ENCODE measurements at places on chromosomes 13 and 19.

DNA sequence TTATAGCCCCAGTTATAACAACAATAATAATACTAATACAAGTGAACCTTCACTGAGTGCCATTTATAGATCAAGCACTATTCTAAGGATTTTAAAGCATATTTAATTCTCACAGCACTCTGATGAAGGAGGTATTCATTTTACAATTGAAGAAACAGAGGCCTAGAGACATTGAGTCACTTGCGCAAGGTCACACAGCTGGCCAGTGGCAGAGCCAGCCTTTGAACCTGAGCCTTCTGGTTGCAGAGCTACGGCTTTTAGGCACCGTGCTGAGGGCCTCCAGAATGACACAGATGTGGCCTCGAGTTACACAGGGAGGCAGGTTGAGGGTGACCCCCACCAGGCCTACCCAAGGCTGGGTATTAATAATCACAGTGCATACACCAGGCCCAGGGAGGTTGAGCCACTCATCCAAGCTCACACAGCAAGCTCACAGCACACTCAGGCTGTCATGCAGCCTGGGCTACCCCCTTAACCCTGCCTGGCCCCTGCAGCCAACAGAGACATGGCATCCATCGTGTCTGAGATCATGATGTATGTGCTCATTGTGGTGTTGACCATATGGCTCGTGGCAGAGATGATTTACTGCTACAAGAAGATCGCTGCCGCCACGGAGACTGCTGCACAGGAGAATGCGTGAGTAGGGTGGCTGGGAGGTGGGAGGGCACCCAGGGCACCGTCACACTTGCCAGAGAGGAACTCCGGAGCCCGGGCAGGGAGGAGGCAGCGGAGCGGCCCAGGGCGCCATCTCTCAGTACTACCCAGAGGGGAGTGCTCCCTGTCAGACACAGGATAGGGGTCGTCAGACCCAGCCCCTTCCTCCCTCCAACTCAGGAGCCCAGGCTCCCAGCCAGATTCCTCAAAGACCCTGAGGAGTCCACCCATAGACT, 2.7 kb upstream of the HPN start:
- DNase-seq = no peak

DNA sequence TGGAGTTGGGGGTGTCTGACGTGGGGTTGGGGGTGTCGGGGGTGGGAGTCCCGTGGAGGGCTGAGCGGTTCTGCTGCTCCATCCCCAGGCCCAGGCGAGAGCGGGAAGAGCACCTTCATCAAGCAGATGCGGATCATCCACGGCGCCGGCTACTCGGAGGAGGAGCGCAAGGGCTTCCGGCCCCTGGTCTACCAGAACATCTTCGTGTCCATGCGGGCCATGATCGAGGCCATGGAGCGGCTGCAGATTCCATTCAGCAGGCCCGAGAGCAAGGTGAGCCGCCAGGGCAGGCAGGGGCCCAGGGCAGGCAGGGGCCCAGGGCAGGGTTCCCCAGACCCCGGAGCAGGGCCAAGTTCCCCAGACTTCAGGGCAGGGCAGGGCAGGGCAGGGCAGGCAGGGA, 12.7 kb downstream of the GNA15 start:
- DNase-seq = no peak

GRCh38 chr19:33287927-33288326, 14.4 kb downstream of the CEBPA start:
- no peak for DNase-seq

DNA sequence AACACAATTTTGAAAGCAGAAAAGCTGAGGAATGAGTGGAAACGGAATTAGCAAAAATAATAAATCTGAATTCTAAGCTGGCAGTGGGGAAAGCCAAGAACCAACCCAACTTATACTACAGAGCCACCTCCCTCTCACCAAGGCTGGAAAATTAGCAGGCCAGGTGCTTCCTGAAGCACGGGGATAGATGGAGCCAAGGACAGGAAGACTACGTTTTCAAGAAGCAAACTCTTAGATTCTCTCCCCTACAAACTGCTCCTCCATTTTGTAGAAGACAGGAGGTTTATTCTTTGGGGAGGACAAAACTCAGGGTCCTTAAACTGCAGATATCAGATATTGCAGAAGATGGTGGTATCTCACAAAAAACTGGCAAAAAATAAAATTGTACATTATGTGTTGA, 8.8 kb downstream of the CCDC70 start:
- DNase-seq = no peak

GRCh38 chr13:19967621-19968020, 9.1 kb downstream of the ZMYM2 start:
- no peak for DNase-seq

- no peak for DNase-seq
Measured at GRCh38 chr13:20521364-20522115, 4.1 kb downstream of the CRYL1 start.

GRCh38 chr13:76882431-76882830, 3.8 kb downstream of the KCTD12 start:
- no peak for DNase-seq

- DNase-seq = no peak
Measured at GRCh38 chr19:53905787-53906186, 3.3 kb upstream of the CACNG7 start.

- no peak for DNase-seq
Measured at GRCh38 chr13:97660594-97661260, 226.8 kb downstream of the RAP2A start.

DNA sequence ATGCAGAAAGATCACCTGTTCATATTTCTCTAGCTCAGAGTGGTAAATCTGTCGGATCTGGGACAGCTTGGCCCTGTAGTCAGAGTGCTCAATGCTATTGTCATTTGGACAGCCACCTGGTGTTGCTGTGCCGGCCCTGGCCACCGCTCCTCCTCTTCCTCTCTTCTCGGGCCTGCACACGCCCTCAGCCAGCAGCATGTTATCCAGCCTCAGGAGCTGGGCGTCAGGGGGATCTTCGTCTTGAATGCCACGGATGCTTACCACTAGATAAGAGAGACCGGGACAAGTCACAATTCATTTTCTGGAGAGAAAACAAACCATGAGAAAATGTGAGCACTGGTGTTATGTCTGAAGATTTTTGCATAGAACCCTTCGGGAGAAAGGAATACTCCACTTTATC, 32.5 kb downstream of the CILP2 start:
- no peak for DNase-seq

DNA sequence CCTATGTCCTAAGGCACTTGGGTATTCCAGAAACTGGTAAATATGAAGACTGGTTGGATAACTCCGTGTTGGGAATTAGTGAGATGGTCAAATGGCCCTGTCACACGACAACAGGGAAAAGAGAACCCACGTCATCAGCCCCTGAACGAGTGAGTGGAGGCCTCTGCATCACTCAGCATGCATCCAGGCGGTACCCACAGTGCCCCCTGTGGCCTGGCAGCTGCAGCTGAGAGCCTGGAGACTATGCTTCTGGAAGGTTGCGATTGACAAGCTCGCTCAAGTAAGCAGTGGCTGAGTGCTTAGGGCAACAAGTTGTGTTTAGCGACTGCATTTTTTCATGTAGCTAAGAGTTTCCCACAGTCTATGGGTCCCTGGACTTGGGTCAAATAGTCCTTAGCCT, 55.9 kb downstream of the COL4A2 start:
- no peak for DNase-seq

- no peak for DNase-seq
Measured at GRCh38 chr13:46630431-46631178, 77.6 kb downstream of the LRCH1 start.

DNA sequence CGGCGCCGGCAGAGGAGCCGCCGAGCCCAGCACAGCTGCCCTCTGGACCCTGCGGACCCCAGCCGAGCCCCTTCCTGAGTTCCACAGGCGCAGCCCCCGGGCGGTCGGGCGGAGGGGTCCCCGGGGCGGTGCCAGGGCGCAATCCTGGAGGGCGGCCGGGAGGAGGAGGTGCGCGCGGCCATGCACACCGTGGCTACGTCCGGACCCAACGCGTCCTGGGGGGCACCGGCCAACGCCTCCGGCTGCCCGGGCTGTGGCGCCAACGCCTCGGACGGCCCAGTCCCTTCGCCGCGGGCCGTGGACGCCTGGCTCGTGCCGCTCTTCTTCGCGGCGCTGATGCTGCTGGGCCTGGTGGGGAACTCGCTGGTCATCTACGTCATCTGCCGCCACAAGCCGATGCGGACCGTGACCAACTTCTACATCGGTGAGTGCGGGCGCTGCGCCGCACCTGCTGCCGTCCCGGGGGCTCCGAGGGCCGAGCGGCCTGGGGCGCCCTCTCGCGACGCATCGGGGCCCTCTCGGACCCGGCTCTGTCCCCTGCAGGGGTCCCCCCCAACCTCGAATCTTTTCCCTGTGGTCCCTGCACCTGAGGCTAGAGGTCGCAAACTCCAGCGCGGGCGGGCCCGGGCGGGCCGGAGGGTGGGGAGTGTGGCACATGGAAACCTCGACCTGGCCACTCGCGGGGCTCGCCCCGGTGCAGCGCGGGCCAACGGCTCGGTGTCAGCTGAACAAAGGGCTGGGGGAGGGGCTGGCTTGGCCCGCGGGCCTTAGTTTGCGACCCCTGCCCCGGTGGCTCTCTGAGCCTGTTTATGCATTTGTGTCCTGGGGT, at the start of gene KISS1R:
Gene KISS1R, plus strand, starts transcription at position 11 of the 829 bp plus-strand sequence. Its CDS starts 170 bp downstream, at position 181.
- peak; percentile 16 for DNase-seq

- DNase-seq = no peak
Measured at GRCh38 chr19:10422846-10423245, 2.5 kb downstream of the PDE4A start.

DNA sequence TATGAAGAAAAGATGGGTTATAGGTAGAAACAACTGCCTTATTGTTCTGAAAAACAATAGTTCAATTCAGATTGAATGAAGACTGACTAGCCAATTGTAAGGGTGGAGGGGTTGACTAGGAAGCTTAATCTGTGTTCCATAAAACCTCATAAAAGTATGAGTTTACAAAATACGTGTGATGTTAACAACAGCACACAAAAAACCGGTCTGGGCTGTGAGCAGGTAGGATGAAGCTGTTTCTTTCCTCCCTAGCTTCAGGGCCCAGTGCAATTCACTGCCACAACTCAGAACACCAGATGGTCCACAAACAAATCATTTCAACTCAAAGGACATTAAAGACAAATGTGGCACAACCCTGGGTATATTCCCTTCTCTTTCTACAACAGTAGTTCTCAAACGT, 3.2 kb downstream of the OXGR1 start:
- DNase-seq = no peak

DNA sequence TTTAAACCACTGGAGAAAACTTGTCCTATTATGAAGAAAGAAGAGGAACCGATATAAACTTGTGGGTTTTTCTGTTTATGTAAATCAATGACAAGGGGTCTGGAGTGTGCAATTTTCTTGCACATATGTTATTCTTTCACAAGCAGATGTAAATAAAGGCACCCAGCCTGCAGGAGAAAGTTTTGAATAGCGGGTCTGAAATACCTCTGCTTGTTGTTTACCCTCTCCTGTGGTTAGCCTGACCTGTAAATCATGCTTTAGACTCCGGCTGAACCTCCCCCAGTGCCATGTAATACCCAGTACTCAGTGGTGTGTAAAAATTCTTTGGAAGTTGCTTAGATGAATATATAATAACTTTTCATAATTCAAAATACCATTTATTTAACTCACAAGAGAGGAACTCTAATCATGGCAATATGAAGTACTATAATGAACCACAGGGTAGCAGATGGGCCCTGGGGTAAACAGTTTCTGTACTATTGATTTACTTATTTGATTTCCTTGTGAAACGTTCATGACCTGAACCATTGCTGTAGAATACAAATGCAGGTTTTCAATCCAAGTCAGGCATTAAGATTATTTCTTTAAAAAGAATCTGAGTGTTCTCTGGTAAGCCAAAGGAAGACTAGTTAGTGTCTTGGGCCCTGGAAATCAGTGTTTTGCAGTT, 245.1 kb downstream of the LMO7 start:
- no peak for DNase-seq

DNA sequence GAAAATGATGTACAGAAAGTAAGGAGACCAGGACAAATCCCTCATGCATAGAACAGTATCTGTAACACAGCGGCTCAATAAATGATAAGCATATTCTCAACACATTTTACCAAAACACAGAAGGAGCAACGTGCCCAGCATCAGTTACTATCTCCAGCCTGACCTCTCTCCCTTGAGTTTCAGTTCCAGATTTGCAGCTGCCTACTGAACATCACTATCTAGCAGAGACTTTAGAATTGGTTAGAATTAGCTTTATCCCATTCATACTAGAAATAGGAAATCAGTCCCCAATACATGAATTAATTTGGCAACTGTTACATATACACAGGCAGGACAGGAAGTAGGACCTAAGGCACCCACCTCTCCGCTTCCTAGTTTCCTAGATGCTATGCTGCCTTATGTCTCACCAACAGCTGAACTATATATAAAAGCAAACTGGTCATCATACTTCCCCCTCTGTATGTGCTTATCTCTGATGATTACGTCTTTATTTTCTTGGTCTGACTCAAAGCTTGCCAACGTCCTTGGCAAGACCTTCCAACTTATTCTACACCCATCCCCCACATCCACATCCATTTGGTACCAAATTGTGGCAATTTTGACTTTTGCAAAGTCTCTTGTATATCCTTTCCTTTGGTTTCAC, 61.1 kb downstream of the SACS start:
- no peak for DNase-seq

- no peak for DNase-seq
Measured at GRCh38 chr19:6576869-6577475, 14.0 kb downstream of the CD70 start.
